ENCODE measurements at places on chromosomes 12 and 14.
A peak's percentile ranks its signal among the peaks of the same experiment; 100 is the strongest.

DNA sequence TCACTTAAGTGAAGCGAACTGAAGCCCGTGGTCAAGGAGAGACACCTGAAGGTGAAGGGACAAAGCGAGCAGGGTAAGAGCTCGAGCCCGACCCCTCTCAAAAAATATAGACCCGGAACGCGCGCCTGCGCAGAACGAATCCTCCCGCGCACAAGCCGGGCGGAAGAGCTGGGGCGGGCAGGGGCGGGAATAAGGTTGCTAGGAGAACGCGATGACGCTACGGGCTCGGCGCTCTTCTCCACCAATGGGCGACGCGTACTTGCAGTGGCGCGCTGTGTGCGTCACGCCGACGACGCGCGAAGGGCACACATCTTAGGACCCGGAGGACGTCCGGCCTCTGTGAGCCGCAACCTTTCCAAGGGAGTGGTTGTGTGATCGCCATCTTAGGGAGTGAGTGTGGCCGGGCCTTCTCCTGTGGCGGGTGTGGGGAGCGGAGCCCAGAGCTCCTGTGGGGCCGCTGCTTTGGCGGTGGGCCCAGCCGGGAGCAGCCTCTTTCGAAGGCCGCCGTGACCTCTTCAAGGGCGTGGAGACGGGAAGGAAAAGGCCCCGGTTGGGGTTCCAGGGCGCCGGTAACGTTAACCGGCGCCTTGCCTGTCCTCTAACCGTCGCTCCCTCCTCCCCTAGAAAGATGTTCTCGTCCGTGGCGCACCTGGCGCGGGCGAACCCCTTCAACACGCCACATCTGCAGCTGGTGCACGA, at the start of gene SLC25A3:
TSS of gene SLC25A3 (plus strand) at position 336 of the 699 bp plus-strand sequence. CDS start at position 629, 293 bp downstream.
- DNase-seq, result peak; percentile 91

DNA sequence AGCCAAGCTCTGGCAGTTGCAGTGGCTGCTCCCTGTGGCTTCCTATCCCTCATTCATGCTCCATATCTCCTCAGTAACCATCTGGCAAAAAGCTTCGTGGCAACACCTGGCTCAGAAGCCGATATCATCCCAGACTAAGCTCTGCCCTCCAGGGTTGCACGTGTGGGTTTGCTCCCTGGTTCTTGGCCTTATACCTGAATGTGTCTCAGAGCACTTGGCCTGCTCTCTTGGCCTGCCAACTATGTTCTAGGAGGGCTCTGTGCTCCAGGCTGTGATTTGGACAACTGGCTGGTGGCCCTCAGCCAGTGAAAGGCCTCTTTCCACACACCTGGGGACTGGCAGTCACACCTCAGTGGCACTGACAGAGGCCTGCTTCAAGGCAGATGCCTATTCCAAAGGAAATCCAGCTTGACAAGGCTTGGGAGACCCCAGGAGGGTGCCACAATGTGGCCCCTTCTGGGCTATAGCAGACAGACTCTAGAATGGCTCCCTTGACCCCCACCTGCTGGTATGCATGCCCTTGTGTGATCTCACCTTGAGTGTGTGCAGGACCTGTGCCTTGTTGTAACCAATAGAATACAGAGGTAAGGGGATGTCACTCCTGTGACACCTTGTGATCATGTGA, 10.5 kb downstream of the PLD4 start:
- no peak for DNase-seq

- no peak for DNase-seq
Observed at GRCh38 chr12:4562034-4562657, at the start of gene DYRK4. TSS of gene DYRK4 (plus strand) at chr12:4562208. CDS start at chr12:4562246, 38 bp downstream.

DNA sequence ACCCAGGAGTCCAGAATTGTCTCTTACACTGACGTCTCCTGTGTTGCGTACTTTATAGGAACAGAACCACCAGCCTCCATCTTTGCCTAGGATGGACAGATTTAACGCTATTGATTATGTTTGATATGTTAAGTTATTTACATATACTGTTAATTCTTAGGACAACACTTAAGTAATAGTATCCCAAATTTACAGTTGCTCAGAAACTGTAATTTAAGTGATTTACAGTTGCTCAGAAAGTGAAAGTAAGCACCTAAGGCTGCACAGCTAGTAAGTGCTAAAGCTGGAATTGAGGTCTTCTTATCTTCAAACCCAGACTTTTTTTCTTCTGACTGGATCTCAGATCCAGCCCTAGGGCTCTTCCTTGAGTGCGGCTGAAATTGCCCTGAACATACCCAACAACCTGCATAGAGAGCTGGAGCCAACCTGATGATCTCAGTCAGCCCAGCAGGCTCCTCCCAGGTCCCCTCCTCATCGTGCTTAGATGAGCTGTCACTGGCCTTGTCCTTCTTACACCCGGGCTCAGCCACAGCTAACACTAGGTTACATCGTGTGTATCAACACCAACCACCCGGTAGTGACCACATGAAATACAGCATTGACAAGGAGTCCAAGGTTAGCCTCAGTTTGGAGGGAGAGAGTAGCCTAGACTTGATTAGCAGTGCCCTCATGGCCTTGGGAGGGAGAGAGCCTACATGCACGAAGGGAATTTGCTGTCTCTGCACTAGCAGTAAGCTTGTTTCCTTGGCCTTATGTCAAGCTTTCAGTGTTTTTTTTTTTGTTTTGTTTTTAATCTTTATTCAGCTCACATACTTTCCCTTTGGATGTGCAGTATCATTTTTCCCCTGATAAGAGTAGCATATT, 111.1 kb upstream of the ARHGAP5 start:
- DNase-seq, result no peak

- DNase-seq, result no peak
Observed at GRCh38 chr12:122951406-122951805, 14.9 kb downstream of the ABCB9 start.

Data from naive thymus-derived CD8-positive, alpha-beta T cell (primary cell).